ENCODE measurements at places on chromosomes 11 and 22.

DNA sequence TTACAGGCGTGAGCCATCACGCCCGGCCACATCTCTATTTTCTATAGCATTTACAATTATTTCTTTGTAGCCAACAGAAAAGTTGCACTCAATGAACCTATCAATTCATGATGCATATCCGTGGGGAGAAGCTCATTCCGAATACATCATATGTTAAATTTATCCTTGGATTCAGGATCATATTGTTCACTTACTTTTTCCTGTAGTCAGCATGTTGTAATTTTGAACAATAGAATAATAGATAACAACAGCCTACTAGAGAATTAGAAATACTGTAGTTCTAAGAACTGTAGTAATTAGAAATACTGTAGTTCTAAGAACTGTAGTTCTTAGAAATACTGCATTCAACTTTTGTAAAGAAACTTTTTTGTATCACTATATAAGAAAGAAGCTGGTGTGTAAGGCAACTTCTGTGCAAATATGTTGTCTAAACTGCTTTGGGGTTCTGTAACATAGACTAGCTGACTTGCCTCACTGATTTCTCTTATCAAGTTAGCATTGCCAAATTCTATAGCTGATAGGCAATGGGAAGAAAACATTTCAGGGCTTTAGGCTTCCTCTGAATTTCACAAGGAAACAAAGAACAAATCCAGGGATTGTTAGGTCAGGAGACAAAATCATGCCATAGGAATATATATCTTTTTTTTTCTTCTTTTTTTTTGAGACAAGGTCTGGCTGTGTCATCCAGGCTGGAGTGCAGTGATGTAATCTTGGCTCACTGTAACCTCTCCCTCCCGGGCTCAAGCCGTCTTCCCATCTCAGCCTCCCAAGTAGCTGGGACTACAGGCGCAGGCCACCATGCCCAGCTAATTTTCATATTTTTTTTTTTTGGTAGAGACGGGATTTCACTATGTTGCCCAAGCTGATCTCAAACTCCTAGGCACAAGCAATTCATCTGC, 91.9 kb downstream of the CSTPP1 start:
- no peak for DNase-seq

DNA sequence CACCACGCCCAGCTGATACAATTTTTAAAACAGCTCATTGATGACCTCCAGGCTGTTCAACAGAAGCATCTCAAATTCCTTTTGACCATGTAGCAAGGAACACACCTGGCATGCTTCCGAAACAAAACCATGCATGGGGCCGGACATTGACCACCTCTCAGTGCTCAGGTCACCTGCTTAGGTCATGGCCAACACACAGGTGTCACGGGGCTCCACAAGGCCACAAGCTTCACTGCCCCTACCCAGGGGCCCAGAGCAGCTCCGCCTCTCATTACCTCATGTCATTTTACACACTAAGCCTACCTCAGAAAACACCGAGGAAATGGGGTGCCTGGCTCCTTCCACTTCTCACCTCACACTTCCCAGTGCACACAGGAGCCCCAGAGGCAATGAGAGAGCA, 26.6 kb downstream of the YPEL1 start:
- DNase-seq, result no peak

- DNase-seq, result no peak
These were observed 26.3 kb downstream of the PRCP start for GRCh38 chr11:82873919-82874333.

DNA sequence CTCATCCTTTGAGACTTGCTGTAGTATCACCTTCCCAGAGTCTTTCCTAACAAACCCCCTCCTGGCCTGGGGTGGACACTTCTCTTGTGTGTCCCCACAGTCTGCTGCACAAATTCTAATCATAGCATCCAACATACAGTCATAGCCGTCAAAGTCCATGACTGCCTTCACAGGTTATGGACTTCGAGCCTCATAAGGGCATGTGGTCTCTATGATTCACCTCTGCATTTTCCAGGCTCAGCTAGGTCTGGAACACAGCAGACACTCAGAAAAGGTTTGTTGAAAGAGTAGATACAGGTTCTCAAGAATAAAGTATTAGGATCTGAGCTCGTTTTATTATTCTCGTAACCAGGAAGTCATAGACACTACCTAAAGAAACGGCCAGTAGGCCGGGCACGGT, 13.2 kb upstream of the SCUBE2 start:
- DNase-seq, result no peak

- no peak for DNase-seq
These were observed 7.4 kb downstream of the OR10D3 start for GRCh38 chr11:124190298-124191139.

GRCh38 chr22:43720716-43721115, 91.4 kb downstream of the EFCAB6 start:
- DNase-seq, result no peak

DNA sequence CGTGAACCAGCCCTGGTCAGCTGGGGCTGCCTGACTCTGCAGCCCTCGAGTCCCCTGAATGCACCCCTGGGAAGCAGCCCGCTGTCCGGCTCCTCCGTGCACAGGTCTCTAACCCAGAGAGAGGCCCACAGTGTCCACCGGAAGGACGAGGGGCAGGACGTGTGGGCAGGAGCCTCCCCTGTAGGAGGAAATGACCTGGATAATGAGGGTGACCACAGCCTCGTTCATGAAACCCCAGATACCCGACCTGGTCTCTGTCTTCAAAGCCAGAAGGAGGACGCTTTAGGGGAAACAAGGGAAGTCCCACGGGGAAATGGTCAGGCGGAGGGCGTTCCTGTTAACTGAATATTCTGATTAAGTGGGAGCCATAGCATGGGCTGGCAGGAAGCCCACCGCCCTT, 23.3 kb downstream of the LIF start:
- no peak for DNase-seq

DNA sequence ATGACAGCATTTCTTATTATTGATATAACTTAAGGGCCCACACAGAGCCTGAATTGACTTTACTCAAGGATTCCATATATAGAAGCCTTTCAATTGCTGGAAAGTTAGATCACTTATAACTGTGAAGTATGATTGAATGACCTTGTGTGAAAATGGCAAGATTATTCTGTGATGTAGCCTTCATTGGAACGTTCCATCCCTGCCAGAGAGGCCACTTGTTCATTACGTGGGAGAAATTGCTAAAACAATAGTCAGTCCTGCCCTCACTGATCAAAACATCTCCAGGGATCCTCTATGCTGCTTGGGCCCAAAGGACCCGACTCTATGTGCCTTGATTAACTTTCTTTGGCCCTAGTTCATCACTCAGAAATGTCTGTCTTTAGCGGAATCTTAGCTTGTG, 159.5 kb upstream of the BLID start:
- DNase-seq, result no peak

DNA sequence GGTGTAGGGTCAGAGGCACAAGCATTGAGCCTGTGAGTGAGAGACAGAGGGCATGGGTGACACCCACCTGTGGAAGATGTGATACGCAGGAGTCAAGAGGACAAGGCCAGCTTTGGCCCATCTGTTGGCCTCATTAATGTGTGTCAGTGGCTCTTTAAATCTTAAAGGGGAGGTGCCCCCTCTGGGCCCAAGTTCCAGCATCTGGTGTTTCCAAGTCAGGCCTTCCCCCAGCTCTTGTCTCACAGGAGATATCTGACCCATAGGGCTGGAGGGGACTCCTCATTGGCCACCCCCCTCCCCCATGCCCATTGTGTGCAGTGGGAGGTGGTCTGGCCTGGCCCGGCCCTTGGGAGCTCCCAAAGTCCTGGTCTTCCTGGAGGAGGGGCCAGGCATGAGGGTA, 8.9 kb downstream of the KCNK7 start:
- no peak for DNase-seq

DNA sequence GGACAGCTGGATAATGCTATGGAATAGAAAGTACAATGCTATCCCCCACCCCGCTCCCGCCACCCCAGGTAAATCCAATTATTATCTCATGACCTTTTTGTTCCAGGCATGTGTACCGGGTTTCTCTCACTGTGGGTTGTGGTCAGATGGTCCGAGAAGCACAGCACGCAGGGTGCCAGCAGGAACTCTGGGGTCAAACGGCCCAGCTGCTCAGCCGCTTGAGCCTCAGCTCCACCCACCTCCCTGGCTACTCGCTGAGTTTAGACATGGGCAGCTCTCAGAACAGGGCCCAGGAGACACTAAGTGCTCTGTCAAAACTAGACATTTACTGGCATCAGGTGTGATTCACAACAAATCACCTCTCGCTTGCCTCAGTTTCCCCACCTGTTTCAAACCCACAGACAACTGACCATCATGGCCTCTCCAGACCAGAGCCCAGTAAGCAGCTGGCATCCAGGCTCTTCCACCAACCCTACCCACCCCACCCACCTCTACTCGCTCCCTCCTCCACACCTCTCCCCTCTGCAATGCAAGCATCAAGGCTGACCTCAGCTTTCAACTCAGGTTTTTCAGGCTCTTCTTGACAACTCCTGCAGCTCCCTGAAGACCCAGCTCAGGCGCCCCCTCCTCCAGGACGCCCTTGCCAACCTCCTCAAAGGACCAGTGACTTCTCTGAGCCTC, 13.0 kb upstream of the MFNG start:
- no peak for DNase-seq

DNA sequence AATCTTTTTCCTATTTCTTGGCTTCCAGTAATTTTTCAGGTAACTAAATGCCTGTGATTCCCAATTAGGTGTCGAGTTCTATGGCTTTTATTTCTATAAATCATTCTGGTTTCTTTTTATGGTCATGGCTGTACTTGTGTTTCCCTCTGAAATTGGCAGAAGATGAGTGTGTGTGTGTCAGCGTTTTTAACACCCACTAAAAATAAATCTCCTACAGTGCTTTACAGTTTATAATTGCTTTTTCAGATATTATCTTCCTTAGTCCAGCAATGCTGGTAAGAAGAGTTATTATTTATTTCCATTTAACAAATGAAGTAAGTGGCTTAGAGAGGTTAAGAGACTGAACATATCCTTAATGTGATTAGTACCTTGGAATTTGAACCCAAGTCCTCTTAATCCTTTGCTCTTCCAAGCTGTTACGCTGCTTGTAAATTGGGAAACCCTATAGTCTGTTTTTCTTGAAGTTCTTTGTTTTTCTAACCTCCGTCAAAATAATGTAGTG, 125.2 kb downstream of the TEAD1 start:
- no peak for DNase-seq

- DNase-seq, result no peak
These were observed 725.3 kb downstream of the BRD1 start for GRCh38 chr22:49102367-49102766.

GRCh38 chr11:17846852-17847453, 112.4 kb downstream of the KCNC1 start:
- no peak for DNase-seq

DNA sequence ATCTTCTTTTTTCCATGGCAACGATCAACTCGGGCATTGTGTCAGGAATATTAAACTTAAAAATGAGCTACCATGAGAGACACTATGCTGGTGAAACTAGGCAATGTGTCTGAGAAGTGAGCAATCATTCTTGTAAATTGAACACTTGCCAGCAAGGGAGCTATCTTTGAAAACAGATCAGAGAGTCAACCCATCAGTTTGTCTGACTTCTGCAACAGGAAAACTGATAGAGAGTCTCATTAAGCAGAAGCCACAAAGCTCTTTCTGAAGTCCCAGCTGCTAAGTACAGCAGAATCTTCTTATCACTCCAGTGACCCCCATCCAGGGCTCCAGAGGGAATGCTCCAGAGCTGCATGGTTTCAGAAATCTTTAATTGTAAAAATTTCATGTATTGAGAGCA, 114.7 kb downstream of the MSANTD4 start:
- DNase-seq, result no peak

DNA sequence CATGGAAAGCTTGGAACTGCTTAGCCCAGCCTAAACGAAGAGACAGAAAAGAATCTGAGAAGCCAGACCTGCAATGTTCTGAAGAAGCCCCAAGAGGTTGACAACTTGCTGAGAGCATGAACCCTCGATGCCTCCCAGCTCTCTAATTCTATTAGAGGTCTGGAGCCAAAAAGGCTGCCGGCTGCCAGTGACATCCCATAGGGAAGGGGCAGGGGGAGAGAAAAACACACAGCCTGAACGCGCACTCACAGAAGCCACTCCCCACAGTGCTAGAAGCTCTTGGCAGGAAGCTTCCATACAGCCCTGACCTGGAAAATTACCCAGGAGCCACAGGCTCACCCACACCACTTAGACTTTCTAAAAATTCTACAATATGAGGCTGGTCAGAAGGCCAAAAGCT, 18.3 kb downstream of the POLDIP3 start:
- no peak for DNase-seq

GRCh38 chr11:2517386-2518064, 72.7 kb downstream of the KCNQ1 start:
- DNase-seq, result no peak

GRCh38 chr11:66015936-66016792, 4.4 kb downstream of the CST6 start:
- no peak for DNase-seq

DNA sequence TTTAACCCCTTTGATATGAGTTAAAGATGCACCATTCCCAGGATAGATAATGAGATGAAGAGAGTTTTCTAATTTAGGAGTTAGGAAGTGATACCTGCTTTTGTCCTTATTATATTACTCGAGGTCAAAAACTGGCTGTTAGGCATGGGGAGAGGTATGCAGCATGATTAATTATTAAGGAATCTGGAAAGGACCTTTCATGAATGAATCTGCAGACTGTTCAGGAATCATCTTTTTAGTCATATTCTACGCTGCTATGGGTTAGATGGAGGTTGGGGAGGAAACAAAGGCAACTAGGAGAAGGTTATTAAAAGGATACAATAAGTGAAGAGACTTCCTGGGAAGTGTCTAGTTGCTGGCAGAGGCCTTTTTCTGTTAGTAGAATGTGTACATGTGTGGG, 492.4 kb upstream of the CCDC90B start:
- no peak for DNase-seq

GRCh38 chr11:34755671-34756070, 134.8 kb downstream of the EHF start:
- DNase-seq, result no peak

DNA sequence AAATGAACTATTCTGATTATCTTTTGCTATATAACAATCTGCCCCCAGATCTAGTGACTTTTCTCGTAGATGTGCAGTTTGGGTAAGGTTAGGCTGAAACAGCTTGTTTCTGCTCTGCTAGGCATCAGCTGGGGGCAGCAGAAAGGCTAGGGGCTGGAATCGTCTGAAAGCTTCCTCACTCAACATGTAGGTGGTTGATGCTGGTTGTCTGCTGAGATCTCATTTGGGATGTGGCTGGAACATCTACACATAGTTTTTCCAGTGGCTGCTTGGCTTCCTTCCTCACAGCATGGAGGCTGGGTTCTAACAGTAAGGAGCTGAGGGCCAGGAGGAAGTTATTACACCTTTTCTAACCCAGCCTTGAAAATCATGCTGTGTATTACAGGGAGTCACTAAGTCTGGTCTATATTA, 30.2 kb downstream of the USP47 start:
- no peak for DNase-seq

DNA sequence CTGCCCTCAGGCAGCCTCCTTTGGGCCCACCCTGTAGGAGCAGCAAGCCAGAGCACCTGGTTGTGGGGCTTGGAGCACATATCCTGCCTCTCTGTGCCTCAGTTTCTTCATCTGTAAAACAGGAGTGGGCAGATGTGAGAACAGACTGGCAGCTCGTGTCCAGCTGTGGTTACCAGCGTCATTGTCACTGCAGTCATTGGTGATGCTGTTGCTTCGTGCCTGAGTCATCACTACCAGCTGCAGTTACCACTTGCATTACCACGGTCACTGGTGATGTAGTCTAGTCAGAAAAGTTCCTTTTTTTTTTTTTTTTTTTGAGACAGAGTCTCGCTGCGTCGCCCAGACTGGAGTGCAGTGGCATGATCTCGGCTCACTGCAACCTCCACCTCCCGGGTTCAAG, 20.4 kb downstream of the RSPH14 start:
- no peak for DNase-seq
